Ovary (tissue), 10 donors: ENCODE measurements at places on chromosomes 5 and 9. TPM values are rescaled to one million over a fixed set of nuclear protein-coding genes. Genes with fewer than 3 reads are reported as not detected.
A peak's percentile ranks its signal among the peaks of the same experiment; 100 is the strongest.

SHC3 gene
- 0.71 TPM for total RNA-seq

DNA sequence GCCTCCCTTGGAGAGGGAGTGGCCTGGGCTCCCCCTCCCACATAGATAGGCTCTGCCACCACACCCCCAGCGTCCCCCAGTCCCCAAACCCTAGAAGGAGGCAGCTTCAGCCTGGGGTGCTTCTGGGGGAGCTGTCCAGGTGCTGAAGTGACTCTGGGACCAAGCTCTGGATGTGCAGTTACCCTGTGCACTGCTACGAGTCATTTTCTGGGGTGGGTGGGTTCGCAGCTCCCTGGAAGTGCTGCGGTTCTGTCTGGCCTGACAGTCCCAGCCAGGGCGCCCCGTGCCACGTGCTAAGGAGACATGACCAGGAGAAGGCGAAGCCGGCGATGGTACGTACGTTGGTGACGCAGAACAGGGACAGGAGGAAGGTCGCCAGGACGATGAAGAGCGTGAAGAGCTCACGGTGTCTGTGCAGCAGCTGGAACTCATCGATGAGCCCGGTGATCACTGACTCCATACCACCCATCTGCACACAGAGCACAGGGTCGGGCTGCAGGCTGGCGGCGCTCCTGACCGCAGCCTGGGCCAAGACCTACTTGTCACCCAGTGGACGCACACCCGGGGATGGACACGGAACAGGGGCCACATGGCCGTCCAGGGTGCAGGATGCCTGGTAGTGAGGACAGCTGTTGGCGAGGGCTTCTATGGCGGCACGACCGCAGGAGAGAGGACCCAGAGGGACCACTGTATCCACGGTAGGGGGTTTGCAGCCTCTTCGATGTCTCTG is 35.7 kb downstream of the SLC6A3 start:
- DNase-seq: no peak
- no peaks in the 10 kb centered on the region for H3K4me1 ChIP-seq
- no peak overlapping the region for H3K27ac ChIP-seq

- H3K27ac ChIP-seq: no peak overlapping the region
- no peaks in the 10 kb centered on the region for H3K4me1 ChIP-seq
- H3K27me3 ChIP-seq: no peaks in the 10 kb centered on the region
- H3K36me3 ChIP-seq: no peaks in the 10 kb centered on the region
- DNase-seq: no peak
Measured at GRCh38 chr5:106163233-106163632, 1507.5 kb downstream of the EFNA5 start.

ENTPD2 gene
- total RNA-seq: 1.2 TPM

- no peaks in the 10 kb centered on the region for H3K36me3 ChIP-seq
- no peak for DNase-seq
- H3K27ac ChIP-seq: no peak overlapping the region
Measured at GRCh38 chr5:132012371-132013005, 1.0 kb upstream of the ACSL6 start.

PPIC gene
- total RNA-seq: 12.5 TPM

GRCh38 chr9:33265211-33265865 is 489 bp downstream of the CHMP5 start:
- DNase-seq: no peak
- peak overlapping the region; percentile 55 for H3K4me3 ChIP-seq
- H3K36me3 ChIP-seq: no peaks in the 10 kb centered on the region
- peak overlapping the region; percentile 17 for H3K27ac ChIP-seq
- peaks cover 11% of the 10 kb centered on the region for H3K4me1 ChIP-seq

- no peak for DNase-seq
- no peak overlapping the region for H3K4me3 ChIP-seq
- no peak overlapping the region for H3K27ac ChIP-seq
- no peaks in the 10 kb centered on the region for H3K4me1 ChIP-seq
- no peaks in the 10 kb centered on the region for H3K27me3 ChIP-seq
Measured at GRCh38 chr9:81609782-81610739, 79.3 kb downstream of the TLE1 start.

DNA sequence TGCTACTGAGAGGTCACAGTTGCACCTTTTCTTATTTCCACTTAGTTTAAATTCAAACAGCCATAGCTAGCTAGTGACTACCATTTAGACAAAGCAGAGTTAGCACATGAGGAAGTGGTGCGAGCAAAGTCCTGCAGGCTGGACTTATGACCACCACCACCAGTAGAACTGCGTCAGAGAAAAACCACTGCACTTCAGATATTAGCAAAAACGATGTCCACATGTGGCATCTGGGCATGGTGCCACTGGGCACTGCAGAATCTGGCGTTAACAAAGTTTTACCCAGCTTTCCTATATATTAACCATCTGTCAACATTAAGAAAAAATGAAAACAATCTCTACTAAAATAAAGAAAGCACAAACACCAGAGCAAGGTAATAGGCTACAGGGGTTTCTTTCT is 80.1 kb downstream of the SPTLC1 start:
- H3K4me1 ChIP-seq: peaks cover 15% of the 10 kb centered on the region
- H3K27me3 ChIP-seq: no peaks in the 10 kb centered on the region
- peak; percentile 50 for DNase-seq
- H3K4me3 ChIP-seq: no peak overlapping the region
- H3K36me3 ChIP-seq: no peaks in the 10 kb centered on the region

- H3K4me1 ChIP-seq: no peaks in the 10 kb centered on the region
- no peak overlapping the region for H3K4me3 ChIP-seq
- no peaks in the 10 kb centered on the region for H3K27me3 ChIP-seq
Measured at GRCh38 chr9:7117676-7118561, 360.1 kb downstream of the KDM4C start.
